Type B pancreatic cell (in vitro differentiated cells): ENCODE measurements at places on chromosomes 7 and 10. TPM values are rescaled to one million over a fixed set of nuclear protein-coding genes. Genes with fewer than 3 reads are reported as not detected.

Gene CHST15
- 22.9 and 56.2 TPM in 2 replicates for total RNA-seq

Gene XRCC2
- 5.5 and 16.3 TPM in 2 replicates for total RNA-seq

GRCh38 chr10:61163403-61163802 is 219.4 kb upstream of the RHOBTB1 start:
- H3K4me3 ChIP-seq: peak overlapping the region; percentile 27
- DNase-seq: no peak
- no peaks in the 10 kb centered on the region for H3K36me3 ChIP-seq
- peaks cover 5% of the 10 kb centered on the region for H3K27me3 ChIP-seq
- peak overlapping the region; percentile 60 for H3K27ac ChIP-seq

GRCh38 chr7:3176112-3177000 is 124.7 kb upstream of the SDK1 start:
- no peak overlapping the region for H3K27ac ChIP-seq
- H3K36me3 ChIP-seq: no peaks in the 10 kb centered on the region
- peaks cover 12% of the 10 kb centered on the region for H3K4me1 ChIP-seq
- no peak overlapping the region for H3K4me3 ChIP-seq

- H3K27me3 ChIP-seq: peaks cover 33% of the 10 kb centered on the region
- no peak overlapping the region for H3K27ac ChIP-seq
- H3K4me1 ChIP-seq: peaks cover 5% of the 10 kb centered on the region
These were observed 632.6 kb downstream of the KCNMA1 start for GRCh38 chr10:77004917-77005564.

DNA sequence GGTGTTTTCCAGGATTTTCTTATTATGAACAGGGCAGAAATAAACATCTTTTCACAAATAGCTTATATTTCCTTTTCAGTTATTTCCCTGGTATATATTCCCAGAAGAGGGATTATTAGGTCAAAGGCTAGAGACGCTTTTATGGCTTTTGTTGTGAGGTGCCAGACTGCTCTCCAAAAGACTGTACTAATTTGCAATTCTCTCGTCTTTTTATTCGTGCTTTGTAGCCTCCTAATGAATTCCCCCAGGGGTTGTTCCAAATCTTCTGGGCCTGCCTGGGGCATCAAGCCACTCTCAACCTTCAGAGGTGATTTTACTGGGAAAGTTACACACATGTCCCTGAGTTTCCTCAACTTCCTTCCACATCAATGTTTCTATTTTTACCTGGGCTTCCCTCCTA is 34.0 kb upstream of the R3HCC1L start:
- H3K36me3 ChIP-seq: no peaks in the 10 kb centered on the region
- no peak overlapping the region for H3K27ac ChIP-seq
- H3K27me3 ChIP-seq: peaks cover 28% of the 10 kb centered on the region
- no peak for DNase-seq
